Gastroesophageal sphincter (tissue), 4 donors: ENCODE measurements at places on chromosomes 1 and 21. TPM values are rescaled to one million over a fixed set of nuclear protein-coding genes. Genes with fewer than 3 reads are reported as not detected.

BSND gene
- not detected for total RNA-seq

PCBP3 gene
- total RNA-seq = 14.8 TPM

IL22RA1 gene
- total RNA-seq = 0.58 TPM

ILDR2 gene
- total RNA-seq = 15.2 TPM

GRCh38 chr1:171172471-171172870, 12.6 kb upstream of the FMO2 start:
- no peak for ATAC-seq

- ATAC-seq = peak; percentile 56
These were observed 17.6 kb downstream of the PBX1 start for GRCh38 chr1:164576291-164577271.

DNA sequence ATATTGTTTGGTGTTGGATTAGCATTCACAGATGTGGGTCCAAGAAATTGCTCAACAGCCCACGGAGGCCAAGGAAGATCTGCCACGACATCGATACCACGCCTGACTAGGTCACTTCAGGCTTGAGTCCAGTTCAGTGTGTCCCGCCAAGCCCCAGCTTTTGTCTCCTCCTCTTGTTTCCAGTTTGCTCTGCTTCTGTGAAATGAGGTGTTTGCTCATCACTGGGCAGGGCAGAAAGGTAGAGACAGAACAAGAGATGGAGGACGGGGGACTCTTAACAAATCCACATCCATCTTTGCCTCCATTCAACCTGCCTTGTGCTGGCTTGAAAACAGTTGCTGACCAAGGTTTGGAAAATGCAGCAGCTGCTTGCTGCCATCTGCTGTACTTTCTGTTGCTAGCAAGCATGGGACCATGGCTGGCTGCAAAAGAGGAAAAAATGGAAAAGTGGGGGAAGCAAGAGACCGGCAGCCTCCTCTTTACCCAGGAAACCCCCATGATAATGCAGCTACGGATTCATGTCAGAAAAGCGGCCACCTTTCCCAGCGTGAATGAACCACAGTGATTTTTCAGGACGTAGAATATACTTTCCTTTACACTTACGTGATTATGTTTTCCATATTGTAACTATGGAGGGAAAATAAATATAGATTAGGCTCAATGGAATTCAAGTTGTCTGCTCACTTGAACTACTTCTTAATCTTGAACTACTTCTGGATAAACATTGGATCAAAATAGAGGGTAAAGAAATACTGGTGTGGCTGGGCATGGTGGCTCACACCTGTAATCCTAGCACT, 80.2 kb upstream of the GREM2 start:
- peak; percentile 72 for ATAC-seq

- no peak for ATAC-seq
These were observed 56.6 kb downstream of the AGPAT3 start for GRCh38 chr21:43921571-43921978.

- ATAC-seq = no peak
These were observed 50.8 kb downstream of the PAX7 start for GRCh38 chr1:18681423-18681835.

GRCh38 chr1:204151552-204152309, at the start of gene ETNK2:
ETNK2 (minus strand) TSS chr1:204152044; CDS start chr1:204151852, 192 bp downstream.
- ATAC-seq = peak; percentile 75

GRCh38 chr1:221439747-221440501, 302.0 kb downstream of the DUSP10 start:
- ATAC-seq = no peak

DNA sequence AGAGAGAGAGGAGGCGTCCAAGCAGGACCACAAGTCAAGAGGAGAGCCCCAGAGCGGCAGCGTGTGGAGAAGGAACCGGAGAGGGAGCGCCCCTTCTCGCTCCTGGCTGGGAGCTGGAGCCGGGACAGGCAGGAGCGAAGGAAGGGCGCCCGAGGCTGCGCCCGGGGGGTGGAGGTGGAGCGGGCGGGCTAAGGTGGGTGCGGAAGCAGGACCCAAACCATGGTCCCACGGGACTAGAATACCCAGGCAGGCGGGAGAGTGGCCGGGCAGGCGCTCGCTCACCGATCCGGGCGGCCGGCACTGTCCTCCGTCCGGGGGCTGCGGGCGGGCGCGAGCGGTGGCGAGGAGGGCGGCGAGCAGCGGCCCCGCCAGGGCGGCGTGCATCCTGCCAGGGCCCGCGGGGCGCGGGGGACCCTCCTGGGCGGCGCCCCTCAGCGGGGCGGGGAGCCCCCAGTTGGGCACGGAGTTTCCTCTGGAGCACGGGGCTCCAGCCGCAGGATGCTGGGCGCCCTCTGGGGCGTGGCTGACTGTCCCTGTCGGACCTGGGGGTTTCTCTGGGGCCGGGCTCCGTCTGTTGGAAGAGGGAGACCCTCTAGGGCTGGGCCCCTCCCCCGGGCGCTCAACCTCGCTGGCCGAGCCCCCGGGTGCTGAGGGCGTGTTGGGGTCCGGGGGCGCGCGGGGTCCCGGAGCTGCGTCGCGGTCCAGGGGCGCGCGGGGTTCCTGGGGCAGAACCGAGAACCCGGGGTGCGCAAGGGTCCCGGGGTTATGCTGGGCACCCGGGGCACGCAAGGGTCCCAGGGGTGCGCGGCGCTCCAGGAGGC, 569 bp downstream of the TRABD2B start:
- ATAC-seq = peak; percentile 2

GRCh38 chr1:110963691-110964454, at the start of gene LRIF1:
LRIF1 (minus strand) TSS chr1:110963922; CDS start chr1:110963688, 234 bp downstream.
- peak; percentile 100 for ATAC-seq

DNA sequence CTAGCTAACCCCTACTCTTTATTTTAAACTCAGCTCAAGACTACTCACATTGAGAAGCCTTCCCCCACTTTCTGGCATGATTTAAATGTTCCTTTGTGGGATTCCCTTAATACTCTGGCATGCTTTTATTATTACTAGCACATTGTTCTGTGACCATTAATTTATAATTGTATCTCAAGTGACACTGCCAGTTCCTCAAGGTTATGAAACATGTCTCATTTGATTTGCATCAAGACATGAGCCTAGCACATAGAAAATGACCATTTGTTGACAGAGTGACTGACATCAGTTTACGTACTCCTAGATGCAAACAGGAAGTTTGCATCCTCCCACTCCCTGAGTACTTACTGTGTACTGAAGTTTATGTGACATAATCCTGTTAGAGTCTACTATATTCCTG, 15.2 kb downstream of the RGS4 start:
- ATAC-seq = no peak

DNA sequence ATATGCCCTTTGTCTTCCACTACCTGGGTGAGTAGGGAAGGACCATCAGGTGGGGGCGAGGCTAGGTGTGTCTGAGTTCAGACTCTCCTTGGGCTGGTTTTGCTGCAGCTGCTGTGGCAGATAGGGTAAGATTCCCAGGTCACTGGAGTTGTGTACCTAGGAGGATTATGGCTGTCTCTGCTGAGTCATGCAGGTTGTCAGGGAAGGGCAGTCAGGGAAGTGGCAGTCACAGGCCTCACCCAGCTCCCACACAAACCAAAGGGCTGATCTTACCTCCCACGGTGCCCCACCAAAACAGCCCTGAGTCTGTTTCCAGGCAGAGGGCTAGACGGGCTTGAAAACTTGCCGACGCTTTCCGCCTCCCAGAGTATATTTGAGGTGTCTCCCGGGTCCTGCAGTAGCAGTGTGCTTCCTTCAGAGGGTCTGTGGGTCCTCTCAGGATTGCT, 201.6 kb upstream of the PLXNA2 start:
- no peak for ATAC-seq
